Foreskin keratinocyte (primary cell): ENCODE measurements at places on chromosomes 1 and 21. TPM values are rescaled to one million over a fixed set of nuclear protein-coding genes. Genes with fewer than 3 reads are reported as not detected.

- no peak for DNase-seq
Measured at GRCh38 chr1:163144418-163144817, 58.3 kb downstream of the RGS5 start.

DNA sequence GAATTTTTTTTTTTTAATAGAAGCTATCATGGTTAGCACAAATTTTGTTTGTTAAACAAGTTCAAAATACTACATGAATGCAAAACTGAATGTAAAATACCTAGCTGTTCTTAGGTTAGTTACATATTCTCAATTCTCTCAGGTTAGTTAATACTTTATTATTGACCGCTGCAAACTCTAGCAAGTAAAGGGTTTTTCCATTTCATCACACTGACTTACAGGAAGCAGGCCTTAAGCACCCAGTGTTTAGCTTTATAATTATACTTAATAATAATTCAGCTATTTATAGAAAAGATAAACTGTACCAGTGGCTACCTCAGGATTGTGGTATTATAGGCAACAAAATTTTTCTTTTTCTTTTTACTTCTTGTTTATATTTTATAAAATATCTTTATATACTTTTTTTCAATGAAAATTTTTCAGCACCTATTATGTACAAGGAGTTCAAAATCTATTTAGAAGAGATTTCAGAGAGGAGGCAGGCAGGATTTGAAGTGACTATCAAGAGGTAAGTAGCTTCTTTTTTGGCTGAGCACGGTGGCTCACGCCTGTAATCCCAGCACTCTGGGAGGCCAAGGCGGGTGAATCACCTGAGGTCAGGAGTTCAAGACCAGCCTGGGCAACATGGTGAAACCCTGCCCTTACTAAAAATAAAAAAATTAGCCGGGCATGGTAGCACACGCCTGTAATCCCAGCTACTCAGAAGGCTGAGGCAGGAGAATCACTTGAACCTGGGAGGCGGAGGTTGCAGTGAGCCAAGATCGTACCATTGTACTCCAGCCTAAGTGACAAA lies 17.9 kb downstream of the PLPP3 start:
- no peak for DNase-seq

DNA sequence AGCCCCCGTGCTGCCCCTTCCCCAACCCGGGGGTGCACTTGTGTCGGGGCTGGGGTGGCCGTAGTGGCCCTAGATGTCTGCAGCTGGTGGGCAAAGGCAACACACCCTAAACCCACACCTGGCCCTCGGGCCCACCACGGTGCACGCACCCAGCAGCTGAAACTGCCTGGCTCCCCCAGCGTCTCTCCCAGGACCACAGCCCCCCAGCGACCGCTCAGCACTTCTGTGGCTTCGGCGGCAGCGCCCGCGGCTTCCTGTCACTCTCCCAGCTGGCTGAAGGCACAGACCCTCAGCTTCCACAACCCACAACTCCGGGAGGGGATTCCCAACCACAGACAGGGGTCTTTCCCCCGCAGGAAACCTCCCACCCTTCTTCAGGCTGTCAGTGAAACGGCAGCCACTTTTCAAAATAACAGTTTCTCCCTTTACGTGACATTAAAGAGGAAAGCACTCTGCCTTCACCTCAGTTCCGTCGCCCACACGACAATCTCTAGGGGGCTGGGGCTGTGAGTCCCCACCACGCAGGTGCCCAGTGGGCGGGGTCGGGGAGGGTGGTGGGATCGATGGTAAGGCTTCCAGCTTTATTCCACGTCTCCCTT lies 40.7 kb upstream of the COL6A2 start:
- DNase-seq, result no peak

DNA sequence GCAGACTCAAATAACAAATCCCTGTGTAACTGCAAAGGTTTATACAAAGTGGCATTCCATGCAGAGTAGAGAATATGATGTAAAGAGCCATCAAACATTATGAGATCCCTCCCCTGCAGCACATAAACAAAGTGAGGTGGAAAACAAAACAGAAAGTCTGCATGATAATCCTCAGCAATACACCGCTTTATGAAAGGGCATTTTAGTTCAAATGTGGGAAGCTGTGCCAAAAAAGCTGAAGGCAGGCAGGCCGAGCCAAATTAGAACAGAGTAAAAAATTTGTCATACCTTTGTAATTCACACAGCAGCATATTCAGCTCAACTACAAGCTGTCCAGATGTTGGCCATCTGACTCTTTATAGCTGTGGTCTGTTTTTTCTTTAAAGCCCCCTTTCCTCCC lies 113.5 kb downstream of the LHX9 start:
- DNase-seq, result no peak

DNA sequence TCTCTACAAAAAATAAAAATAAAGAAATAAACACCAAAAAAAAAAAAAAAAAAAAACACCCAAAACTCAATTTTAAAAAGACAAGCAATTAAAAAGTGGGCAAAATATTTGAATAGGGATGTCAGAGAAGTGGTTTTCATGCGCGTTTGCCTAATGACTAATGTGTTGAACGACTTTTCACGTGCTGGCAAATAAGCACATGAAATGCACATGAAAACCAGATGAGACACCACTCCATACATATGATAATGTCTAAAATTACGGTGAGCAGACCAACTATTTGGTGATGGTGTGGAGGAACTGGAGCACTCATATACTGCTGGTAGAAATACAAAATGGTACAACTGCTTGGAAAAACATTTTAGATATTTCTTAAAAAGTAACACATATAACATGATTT lies 39.4 kb upstream of the UHMK1 start:
- no peak for DNase-seq

- no peak for DNase-seq
Measured at GRCh38 chr1:155174324-155175280, 953 bp downstream of the TRIM46 start.

DNA sequence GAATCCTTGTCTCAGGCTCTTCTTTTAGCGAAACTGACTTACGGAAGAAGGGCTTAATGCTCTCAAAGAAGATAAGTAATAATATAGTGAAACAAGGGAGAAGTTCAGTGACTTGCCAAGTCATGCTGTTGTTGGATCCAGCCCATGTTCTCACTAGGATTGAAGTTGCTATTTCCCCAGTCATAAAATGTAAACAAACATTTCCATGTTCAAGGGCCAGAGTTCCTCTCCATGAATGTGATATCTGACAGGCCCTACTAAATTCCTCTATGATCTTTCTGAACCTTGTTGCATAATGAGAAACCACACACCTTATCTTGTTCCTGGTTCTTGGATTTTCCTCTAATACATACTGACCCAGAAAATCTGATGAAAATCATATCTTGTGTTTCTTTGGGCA lies 876.5 kb upstream of the B3GALT2 start:
- no peak for DNase-seq

- DNase-seq, result peak; percentile 23
Measured at GRCh38 chr1:66207484-66207883, 326.5 kb upstream of the SGIP1 start.

GRCh38 chr21:42704861-42705260 lies 51.4 kb downstream of the PDE9A start:
- no peak for DNase-seq

Gene LDLRAD1
- not detected in 2 replicates for total RNA-seq

Gene BMP8B
- total RNA-seq, result 0.04 and 0.10 TPM in 2 replicates

DNA sequence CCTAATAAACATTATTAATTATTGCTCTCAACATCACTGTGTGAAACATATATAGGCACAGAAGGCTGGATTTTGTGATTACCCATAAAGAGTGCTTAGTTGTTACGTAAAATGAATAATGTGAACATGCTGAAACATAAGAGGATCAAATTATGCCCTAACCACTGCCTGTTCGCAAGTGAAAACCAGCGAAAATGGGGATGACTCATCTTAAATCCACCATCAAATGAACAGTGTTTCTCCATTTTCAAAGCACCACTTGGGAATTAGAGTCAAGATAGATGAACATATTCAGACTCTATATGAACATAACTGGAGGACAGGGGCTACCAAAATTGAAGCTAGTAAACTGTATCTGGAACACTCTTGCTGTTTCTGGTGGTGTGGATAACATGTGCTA lies 386.2 kb downstream of the HHIPL2 start:
- peak; percentile 43 for DNase-seq

- no peak for DNase-seq
Measured at GRCh38 chr1:158148468-158148867, 32.2 kb upstream of the CD1D start.

Gene URB2
- total RNA-seq, result 15.7 and 17.8 TPM in 2 replicates

Gene HLX
- total RNA-seq, result not detected in 2 replicates

DNA sequence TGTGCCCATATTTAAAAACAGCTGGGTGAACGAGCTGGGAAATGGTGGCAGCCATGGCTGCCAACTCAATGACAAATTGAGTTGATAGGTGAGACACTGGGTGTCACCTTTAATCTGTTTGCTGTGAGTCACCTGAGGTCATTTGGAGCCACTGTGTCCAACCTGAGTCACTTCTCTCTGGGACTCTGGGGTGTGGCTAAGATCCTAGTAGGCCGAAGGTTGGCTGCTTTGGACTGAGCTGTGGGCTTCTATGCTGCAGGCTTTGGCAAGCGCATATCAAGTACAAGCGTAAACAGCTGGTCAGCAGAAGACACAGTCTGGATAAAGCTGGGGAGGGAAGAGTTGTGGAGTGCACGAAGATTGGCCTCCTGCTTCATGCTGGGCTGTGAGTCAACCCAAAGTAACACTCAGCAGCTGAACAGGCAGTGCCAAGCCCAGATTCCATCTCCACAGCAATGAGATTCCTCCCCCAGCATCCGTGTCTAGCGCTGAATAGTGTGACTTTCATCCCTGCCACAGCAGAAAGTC lies 24.0 kb downstream of the TEX35 start:
- DNase-seq, result peak; percentile 91

Gene KIF21B
- 0.63 and 1.1 TPM in 2 replicates for total RNA-seq
